ENCODE measurements at places on chromosomes 5 and 9. TPM values are rescaled to one million over a fixed set of nuclear protein-coding genes. Genes with fewer than 3 reads are reported as not detected.

PCDHB15 gene
- total RNA-seq: 0.50 TPM

C9 gene
- 0.24 TPM for total RNA-seq

PHF24 gene
- 0.11 TPM for total RNA-seq

GLDC gene
- total RNA-seq: 0.49 TPM

DCAF10 gene
- 20.4 TPM for total RNA-seq

DOLPP1 gene
- total RNA-seq: 2.1 TPM

SEC61B gene
- total RNA-seq: 42.7 TPM

TMEFF1 gene
- 0.56 TPM for total RNA-seq

HSPB3 gene
- 112 TPM for total RNA-seq

SLC34A1 gene
- total RNA-seq: not detected

TTC1 gene
- 57.0 TPM for total RNA-seq

KIF24 gene
- total RNA-seq: 0.37 TPM

PDCD1LG2 gene
- 1.3 TPM for total RNA-seq

TICAM2 gene
- 1.2 TPM for total RNA-seq

DNA sequence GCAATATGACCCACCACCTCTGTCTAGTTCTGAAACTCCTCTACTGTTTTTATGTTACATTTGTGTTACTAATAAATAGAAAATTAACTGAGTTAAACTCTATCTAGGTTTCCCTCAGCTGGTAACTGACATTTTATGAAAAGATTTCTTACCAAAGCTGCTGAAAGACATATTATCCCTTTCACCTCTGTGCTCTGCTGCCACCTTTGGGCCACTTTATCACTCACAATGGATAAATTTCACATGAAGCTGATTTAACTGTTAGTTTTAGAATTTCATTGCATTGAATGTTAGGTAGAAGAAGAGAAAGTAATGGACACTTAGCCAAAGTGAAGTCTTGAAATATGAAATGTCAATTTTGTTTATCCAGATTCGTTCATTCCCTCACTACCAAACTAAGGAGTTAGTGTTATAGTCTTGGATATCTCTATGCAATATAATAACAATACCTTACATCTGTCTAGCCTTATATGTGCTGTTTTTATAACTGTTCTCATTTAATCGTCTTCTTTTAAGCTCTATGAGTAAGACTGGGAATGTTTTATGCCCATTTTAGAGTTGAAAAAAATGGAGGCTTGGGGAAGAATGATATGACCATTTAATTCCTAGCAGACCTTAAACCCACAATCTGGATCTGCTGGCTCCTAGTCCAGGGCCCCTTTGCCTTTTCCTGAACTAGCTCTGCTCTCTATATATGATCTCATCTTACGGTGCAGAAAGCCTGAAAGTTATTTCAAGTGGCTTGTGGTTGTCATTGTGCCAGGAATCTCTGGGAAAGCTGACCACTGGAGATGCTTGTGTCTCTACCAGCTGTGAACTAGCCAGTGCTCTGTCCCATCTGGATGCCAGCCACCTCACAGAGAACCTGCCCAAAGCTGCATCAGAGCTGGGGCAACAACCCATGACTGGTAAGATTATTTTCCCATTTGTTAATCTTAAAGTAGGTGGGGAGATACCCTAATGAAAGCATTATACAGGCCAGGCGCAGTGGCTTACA lies 97.1 kb downstream of the GOLPH3 start:
- DNase-seq: peak; percentile 39

- peak; percentile 57 for DNase-seq
These were observed 192.7 kb downstream of the TENT4A start for GRCh38 chr5:6905883-6906282.

GRCh38 chr9:33860200-33860871 lies 43.4 kb downstream of the UBE2R2 start:
- DNase-seq: no peak

DNA sequence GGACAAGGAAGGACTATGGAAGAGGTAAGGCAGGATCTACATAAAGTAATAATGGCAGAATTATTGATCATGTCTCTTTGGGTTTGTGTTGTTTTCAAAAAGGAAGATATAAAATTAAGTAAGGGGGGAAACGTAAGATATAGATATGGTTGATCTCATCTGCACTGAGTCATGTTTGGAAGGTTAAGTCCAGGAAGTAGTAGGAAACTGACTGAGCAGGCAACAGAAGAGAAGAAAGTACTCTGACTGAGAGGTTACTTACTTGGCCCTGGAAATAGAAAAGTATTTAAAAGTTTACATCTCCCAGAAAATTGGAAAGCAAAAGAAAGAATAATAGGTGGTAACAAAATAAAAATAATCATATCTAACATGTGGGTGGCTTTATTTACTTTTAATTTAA lies 405.3 kb upstream of the RGMB start:
- DNase-seq: no peak

DNA sequence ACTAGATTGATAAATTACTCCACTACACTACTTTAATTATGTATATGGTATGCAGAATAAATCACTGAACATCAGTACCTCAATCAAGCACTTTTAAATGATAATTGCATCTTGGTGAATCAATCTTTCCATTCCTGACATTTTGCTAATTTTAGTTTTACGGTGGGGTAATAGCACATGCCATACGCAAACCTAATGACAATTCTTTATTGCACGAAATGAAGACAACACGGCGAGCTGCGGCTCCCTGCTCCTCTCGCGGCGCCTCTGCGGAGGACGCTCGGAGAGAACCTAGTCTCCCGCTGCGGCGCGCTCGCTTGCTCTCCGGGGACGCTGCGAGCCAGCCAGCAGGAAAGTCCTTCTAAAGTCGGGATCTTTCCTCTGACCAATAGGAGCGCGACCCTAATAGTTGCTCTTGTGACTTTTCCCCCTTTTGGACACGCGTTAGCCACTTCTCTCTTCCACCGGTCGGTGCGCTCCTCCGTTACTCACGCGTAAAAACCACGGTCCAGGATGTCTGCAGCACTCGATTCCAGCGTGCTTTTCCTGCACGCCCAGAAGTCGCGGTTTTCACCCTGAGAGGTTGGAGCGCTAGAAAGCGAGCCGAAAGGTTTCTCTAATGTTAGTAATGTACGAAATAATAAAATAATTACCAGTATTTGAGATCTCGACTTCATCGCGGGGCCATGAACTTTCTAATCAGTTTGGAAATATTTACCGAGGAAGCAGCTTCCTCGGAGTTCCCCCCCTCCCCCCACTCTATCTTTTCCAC lies 1.0 kb upstream of the MEF2C start:
- peak; percentile 80 for DNase-seq

GRCh38 chr5:60026161-60026560 lies 132.6 kb upstream of the PDE4D start:
- no peak for DNase-seq

GRCh38 chr5:173846929-173847501 lies 41.1 kb upstream of the CPEB4 start:
- DNase-seq: no peak

DNA sequence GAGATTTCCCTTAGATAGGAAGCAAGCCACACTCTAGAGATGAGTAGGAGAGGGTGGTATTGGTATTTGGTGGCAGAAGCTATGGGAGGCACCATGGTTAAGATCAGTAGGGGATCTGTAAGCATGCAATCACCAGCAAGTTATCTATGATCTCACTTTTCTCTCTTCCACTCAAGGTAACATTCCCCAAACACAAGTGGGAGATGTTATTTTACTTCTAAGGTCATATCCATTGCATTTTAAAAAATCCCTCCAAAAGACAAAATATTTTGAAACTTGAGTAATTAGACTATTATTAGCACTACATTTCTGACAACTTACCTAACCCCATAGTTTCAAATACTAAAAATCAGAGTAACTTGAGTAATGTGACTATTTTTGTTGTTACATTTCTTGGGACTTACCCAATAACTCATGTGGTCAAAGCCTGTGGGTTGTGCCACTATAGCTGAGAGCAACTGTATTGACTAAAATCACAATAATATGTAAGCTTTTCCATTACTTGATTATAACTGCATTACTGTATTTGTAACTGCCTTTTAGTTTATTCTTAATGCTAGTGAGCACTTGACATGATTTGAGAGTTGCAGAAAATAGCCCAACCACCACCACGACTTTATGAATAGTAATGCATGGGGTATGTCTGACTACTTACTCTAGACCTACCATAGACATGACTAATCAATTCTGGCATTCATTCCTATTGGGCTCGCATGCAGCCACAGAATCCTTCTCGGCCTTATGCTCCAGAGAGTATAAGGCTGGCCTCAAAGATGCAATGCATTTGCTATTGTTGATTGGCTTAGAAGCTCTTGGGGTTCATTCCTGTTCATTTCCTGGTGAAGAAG lies 264.7 kb downstream of the TRIM32 start:
- DNase-seq: no peak

GRCh38 chr9:88363661-88364060 lies 24.6 kb upstream of the SPIN1 start:
- no peak for DNase-seq

- DNase-seq: no peak
These were observed 248.4 kb upstream of the IRX2 start for GRCh38 chr5:2999926-3000325.

- peak; percentile 49 for DNase-seq
These were observed 53.4 kb downstream of the DUSP1 start for GRCh38 chr5:172717481-172718195.

DNA sequence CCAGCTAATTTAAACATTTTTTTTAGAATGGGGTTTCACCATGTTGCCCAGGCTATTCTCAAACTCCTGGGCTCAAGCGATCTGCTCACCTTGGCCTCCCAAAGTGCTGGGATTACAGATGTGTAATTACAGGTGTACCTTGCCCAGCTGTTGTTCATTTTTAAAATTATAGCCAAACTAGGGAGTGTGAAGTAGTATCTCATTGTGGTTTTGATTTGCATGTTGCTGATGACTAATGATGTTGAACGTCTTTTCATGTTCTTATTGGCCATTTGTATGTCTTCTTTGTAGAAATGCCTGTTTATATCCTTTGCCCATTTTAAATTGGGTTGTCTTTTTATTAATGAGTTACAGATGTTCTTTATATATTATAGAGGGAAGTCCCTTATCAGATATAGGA lies 31.5 kb downstream of the EHMT1 start:
- no peak for DNase-seq

DNA sequence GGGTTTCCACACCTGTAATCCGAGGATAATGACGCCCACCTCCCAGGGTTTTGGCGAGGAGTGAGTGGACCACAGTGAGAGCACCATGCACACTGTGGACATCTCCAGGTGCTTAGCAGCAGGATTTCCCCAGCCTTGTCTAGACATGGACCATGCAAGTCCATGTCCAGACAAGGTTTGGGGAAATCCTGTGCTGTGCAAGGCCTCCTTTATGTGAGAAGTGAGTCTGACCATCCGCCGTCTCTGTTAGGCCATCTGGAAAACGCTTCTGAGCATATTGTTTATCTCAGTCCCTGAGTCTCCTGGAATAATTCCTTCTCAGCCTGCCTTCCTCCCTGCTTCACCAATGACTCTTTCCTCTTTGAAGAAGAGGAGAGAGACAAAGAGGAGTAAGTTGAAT lies 26.2 kb upstream of the TNFAIP8 start:
- DNase-seq: no peak

GRCh38 chr9:19405771-19406170 lies 3.0 kb upstream of the ACER2 start:
- DNase-seq: no peak

GRCh38 chr9:34522091-34522887 lies 501 bp downstream of the ENHO start:
- no peak for DNase-seq

DNA sequence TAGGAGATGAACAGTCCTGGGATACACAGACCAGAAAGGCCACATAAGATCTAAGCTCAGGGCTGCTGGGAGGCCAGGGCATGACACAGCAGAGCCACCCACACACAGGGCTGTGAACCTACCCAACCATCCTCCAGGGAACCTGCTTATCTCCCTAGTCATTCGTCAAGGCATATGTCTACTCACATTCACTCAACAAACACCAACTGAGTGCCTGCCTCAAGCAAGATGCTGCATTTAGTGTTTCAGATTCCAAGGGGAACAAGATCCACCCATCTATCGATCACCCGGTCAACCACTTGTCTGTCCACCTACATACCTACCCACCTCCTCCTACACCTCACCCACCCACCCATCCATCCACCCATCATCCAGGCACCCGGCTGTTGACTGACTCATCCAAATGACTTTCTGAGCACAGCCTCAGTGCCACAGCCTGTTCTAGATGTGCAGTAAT lies 1.9 kb downstream of the DPM2 start:
- no peak for DNase-seq

GRCh38 chr5:16477541-16477940 lies 11.9 kb upstream of the ZNF622 start:
- no peak for DNase-seq

DNA sequence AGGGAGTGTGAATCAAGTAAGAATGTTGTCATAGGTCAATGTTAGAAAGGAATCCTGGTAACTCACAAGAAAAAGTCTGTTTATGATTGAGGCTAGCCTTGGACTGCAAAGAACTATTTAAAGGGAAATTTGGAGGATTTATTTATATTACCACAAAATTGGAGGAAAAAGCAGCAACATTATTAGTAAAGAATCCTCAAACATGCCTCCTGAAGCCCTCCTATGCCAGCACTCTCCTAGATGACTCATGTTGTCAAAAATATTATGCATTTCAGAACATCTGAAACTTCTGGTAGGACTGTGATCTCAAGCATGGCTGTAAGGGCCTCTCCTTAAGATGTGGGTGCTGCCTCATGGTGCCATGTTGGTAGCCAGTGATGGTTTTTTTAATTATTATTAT lies 628.5 kb downstream of the CHSY3 start:
- DNase-seq: no peak

- DNase-seq: no peak
These were observed 397.6 kb downstream of the SEMA5A start for GRCh38 chr5:9148242-9148641.

GRCh38 chr5:139638090-139638735 lies 9.9 kb upstream of the CXXC5 start:
- DNase-seq: peak; percentile 96

- no peak for DNase-seq
These were observed 283.1 kb upstream of the ADAMTSL1 start for GRCh38 chr9:18190671-18191374.

DNA sequence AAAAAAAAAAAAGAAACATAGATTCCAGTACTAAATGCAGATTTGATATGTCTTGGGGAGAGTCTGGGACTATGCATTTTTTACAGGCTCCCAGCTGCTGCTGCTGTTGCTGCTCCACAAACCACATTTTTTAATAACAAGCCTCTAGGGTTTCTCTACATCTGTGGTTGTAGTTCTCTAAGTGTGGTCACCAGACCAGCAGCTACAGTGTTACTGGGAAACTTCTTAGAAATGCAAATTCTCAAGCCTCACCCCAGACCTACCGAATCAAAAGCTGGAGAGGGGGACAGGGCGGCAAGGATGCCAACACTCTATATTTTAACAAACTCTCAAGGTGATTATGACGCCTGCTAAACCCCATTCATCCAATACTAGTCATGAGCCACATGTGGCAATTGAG lies 293.4 kb upstream of the PTGER4 start:
- no peak for DNase-seq

- no peak for DNase-seq
These were observed 183.4 kb downstream of the FBXO4 start for GRCh38 chr5:42108468-42108867.

DNA sequence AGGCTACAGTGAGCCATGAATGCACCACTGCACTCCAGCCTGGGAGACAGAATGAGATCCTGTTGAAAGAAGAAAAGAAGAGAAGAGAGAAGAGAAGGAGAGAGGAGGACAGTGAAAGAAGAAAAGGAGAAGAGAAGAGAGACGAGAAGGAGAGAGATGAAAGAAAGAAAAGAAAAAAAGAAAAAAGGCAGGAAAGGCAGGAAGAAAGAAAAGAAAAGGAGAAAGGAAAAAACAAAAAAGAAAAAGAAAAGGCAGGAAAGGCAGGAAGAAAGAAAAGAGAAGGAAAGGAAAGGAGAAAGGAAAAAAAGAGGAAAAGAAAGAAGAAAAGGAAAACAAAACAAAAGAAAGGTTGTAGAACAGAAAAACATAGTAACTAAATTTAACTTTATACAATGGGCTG lies 14.2 kb downstream of the CAMSAP1 start:
- DNase-seq: no peak
